ENCODE measurements at places on chromosomes 16 and 17. TPM values are rescaled to one million over a fixed set of nuclear protein-coding genes. Genes with fewer than 3 reads are reported as not detected.

AKAP1 gene
- total RNA-seq: 26.6 TPM

CDRT15 gene
- total RNA-seq: not detected

KIF2B gene
- total RNA-seq: not detected

HOXB2 gene
- total RNA-seq: 5.1 TPM

MYH13 gene
- not detected for total RNA-seq

RGS9 gene
- 1.1 TPM for total RNA-seq

GCGR gene
- total RNA-seq: not detected

ORMDL3 gene
- total RNA-seq: 26.6 TPM

HS3ST3A1 gene
- not detected for total RNA-seq

CDH1 gene
- under 0.01 TPM for total RNA-seq

TBX2 gene
- not detected for total RNA-seq

KRTAP1-5 gene
- not detected for total RNA-seq

SEPTIN12 gene
- not detected for total RNA-seq

CDH8 gene
- not detected for total RNA-seq

Data from pulmonary artery endothelial cell (primary cell).